Stimulated activated CD4-positive, alpha-beta T cell treated with anti-CD3 and anti-CD28 coated beads, Interleukin-1b, Interleukin-23, amount 100 ng/mL, for 24 hours (primary cell): ENCODE measurements at places on chromosomes 1 and 21.

GRCh38 chr1:94265011-94265422, 27.6 kb upstream of the ARHGAP29 start:
- DNase-seq: no peak

DNA sequence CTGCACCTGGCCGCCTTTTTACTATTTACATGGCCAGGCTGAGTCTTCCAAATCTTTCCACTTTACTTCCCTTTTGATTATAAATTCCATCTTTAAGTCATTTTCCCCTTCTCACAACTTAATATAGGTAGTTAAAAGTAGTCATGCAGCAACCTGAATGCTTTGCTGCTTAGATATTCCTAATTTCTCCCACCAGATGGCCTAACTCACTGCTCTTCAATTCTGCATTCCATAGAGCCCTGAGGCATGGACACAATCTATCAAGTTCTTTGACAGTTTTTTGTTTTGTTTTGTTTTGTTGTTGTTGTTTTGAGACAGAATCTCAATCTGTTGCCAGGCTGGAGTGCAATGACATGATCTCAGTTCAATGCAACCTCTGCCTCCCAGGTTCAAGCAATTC, 21.7 kb upstream of the FAAH start:
- DNase-seq: no peak

DNA sequence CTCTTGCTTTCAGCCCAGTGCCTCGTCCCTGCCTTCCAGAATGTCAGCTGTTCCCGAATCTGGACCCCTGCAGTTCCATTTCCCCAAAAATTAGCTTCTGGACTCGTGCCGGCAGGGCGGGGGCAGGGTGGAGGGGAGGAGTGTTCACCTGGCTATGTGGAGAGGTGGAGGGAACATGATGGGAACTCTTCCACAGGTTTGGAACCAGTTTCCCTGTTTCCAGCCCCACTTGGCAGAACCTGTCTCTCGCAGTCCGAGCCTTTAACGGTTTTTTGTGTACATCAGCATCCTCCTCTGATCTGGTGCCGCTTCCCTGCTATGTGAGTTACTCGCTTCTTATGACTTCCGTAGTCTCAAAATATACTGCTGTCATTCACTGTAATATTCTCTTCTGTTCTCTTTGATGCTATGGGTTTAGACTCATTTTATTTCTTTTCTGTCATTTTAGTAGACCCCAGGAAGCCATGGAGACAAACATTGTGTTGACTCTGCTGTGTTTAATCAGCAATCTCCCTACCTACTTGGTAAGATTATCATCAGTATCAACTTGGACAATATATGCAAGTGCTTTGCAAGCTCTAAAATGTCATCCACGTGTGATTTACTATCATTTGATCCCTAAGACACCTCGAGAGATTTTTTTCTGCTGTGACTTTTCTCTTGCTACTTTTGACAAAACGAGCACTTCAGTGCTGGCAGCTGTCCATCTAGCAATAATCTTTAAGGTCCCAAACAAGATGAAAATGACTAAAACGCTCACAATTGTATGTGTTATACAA, 33.3 kb upstream of the HNRNPU start:
- DNase-seq: no peak

DNA sequence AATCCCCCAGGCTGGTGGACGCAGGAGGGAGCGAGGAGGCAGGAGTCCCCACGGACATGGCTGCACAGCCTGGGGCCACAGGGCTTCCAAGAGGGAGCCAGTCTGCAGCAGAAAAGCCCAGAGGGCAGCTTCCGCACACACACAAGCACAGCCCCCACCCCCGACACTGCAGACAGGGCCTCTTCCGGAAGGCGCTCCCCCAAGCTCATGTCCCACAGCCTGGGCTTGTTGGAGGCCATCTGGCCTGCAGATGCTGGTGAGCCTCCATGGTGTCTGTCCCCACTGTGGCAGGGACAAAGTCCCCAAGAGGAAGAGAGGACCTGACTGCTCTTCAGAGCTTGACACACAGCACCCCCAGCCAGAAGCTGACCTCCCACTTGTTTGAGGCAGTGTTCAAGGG, 13.4 kb upstream of the KIAA1614 start:
- DNase-seq: no peak

- no peak for DNase-seq
These were observed 53.6 kb downstream of the RPS6KC1 start for GRCh38 chr1:213104604-213105003.

GRCh38 chr1:80218112-80218511, 1211.6 kb upstream of the ADGRL4 start:
- no peak for DNase-seq

GRCh38 chr1:2043886-2044285, 6.3 kb upstream of the PRKCZ start:
- no peak for DNase-seq

DNA sequence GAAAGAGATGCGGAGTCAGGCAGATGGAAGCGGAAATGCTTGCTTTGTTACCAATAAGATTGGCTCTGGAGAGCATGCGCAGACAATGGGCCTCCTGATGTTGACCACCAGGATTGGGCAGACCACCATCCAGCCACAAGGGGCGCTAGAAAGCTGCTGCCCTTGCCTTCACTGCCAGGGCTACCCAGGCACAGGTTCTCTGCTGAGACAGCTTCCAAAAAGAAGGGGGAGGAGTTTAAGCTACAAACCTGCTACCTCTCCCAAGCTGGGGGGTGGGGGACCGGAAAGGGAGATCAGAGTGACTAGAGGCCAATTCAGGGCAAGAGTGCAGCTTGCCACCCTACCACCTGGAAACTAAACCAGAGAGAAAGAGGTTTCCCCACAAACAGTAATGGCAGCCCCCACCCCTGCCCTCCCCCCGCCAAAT, 369.7 kb downstream of the RRAGC start:
- peak; percentile 35 for DNase-seq

DNA sequence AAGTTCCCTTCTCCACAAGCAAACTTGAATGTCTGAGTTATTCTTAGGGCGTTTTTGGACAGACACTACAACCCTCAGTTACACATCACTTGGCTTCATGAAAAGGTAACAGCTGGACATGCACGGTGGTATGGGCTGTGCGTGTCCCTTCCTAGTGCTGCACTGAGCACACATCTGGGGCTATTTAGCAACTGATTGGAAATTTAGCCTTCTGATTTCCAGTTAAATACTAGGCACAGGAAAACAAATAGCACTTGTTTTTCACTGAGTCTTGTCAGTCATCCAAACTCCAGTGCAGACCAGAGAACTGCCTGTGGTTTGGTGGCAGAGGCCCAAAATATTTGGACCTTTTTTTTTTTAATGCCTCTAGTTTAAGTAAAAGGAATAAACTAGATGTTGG, 134.7 kb downstream of the TGFBR3 start:
- no peak for DNase-seq

GRCh38 chr1:108563808-108564207, 3.9 kb downstream of the EEIG2 start:
- DNase-seq: no peak

- no peak for DNase-seq
These were observed 57.3 kb downstream of the ACBD3 start for GRCh38 chr1:226129230-226129629.

DNA sequence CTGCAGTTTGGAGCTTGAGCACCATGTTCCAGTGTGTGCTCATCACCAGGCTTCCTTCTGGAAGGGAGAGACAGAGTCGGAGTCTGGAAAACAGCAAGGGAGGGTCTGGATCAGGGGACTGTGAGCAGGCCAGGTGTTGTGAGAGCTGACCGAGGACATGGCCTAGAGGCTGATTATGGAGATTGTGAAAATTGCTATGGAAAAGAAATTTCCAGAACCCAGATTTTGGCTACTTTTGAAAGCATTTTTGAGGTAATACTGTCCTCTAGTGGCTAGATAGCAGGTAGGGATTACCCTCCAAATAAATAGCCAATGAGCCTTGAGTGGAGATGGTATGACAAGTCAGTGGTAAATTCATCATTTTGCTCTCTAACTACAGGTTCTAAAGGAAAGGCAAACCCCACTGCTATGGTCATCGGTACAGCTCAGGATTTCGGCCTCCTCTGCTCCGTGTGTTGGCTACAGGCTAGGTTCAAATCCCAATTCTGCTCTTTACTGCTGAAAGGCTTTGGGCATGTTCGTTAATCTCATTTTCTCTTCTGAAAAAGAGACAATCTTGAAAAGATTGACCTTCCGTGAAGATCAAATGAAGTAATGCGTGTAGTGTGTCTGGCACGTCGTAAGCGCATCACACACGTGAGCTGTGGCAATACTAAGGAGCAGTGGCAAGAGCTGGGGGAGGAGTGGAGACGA, 1.0 kb upstream of the HAO2 start:
- DNase-seq: no peak

GRCh38 chr1:241654019-241654418, 1.9 kb downstream of the WDR64 start:
- no peak for DNase-seq

DNA sequence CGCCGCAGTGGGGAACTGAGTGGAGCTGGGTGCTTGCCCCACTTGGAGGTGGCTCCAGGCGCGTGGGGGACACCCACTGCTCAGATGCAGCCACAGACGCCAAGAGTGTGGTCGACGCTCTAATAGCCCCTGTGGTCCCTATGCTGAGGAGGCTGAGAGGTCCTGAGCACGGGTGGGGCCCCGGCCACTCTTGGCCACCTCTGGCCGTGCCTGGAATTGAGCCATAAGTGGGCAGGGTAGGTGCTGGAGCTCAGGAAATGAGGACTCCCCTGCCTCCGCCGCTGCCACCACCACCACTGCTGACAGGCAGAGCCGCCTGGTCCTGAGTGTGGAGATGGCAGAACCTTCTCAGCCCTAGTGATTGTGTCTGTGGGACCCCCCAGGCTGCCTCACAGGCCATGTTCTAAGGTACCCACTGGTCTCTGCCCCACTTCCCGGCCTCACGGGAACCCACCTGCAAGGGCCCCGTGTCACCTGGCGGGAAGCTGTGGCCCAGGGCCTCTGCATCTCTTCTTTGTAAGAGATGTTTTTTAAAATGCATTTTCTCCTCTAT, 34.6 kb upstream of the DIP2A start:
- no peak for DNase-seq

GRCh38 chr1:109484519-109484975, 842 bp downstream of the ATXN7L2 start:
- no peak for DNase-seq

- DNase-seq: no peak
These were observed 4.7 kb downstream of the CLK2 start for GRCh38 chr1:155268630-155269029.
